Activated CD4-positive, alpha-beta memory T cell treated with anti-CD3 and anti-CD28 coated beads for 36 hours (primary cell): ENCODE measurements at places on chromosomes 4 and X.

GRCh38 chrX:23737413-23737812 lies 5.7 kb downstream of the ACOT9 start:
- no peak for DNase-seq

DNA sequence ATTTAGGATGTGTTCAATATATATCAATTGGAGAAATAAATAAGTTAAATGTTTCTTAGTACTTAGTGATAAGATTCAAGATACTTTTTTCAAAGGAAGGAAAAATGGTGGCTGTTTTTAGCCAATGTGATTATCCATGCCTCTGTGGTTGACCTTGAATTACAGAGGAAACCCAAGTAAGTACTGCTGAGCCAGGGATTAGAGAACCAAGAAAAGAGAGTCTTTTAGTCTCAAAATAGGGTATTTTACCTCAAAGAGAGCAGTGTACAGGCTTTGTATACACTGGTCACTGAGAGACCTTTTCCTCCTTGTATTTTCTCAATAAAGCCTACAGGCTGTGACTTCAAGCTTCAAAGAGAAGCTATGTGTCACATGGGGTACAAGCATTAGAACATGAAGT lies 1075.3 kb downstream of the ADGRL3 start:
- no peak for DNase-seq

GRCh38 chr4:99816545-99817308 lies at the start of gene DAPP1:
Gene DAPP1 (plus strand): TSS chr4:99816827. CDS start chr4:99816914, 87 bp downstream.
- DNase-seq, result peak; percentile 89

DNA sequence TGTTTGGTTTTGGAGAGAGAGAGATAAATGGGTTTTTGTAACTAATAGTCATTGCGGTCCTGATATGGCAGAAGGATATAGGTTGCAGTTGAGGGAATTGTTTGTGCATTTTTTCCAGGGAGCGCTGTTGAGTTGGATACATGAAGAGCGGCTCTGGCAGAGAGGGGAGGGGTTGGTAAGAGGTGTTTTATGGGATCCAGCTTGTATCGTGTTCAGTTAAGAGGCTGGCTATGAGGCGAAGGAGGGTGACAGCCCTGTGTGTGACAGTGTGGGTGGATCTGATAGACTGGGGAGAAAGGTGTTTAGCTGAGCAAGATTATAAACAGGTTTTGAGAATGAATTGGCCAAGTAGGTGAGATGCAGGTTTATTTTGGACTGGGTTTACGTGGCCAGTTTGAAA lies 1.5 kb downstream of the SPANXN4 start:
- DNase-seq, result no peak
